NT2/D1 (cell line): ENCODE measurements at places on chromosomes 5 and 9.
A peak's percentile ranks its signal among the peaks of the same experiment; 100 is the strongest.

GRCh38 chr5:143760131-143760505 lies 51.8 kb upstream of the HMHB1 start:
- no peak for DNase-seq

DNA sequence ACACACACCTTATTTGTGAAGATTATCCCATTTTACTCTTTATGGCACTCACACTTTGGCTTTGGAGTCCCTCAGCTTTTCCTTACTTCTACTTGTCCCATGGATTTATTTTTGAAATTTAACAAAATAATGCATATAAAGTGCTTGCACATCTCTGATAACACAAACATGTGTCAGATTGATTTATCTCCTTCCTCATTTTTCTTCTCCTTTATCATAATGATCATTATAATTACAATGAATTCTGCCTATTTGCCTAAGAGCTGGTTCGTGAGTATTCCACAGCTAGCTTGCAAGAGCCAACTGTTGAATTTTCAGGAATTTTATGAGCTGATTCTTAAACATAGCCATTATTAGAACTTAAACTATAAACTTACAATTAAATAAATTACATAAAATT lies 347.7 kb downstream of the CHSY3 start:
- DNase-seq, result no peak

- no peak for DNase-seq
Measured at GRCh38 chr5:141715346-141715905, 33.4 kb upstream of the ARAP3 start.

- DNase-seq, result no peak
Measured at GRCh38 chr5:169763376-169764017, 126.4 kb downstream of the DOCK2 start.

- no peak for DNase-seq
Measured at GRCh38 chr9:121700165-121700831, 48.9 kb downstream of the DAB2IP start.

DNA sequence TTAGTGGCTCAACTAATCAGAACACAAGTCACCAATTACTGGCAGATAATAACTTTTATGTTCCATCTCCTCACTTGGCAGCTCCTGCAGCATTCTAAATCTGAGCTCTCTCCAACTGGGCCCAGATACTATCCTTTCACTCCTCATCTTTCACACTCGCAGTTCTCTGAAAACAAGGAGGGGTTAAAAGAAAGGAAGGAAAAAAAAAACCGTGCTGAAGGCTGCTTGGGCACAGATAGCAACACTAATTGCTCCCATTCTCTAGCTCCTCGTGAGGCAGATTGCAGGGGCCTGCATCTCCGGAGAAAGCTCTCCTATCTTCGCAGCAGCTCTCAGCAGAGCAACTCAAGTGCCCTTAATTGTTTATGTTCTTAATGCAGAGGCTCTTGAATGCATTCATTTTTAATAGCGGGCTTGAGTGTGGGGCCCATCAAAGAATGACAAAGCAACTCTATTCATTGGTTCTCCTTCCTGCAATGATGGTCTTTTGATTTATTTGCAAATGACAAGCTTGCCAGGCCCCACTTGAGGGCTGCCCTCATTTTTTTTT lies 23.9 kb downstream of the TLE1 start:
- peak; percentile 65 for DNase-seq

GRCh38 chr5:107422494-107422893 lies 248.2 kb downstream of the EFNA5 start:
- no peak for DNase-seq

DNA sequence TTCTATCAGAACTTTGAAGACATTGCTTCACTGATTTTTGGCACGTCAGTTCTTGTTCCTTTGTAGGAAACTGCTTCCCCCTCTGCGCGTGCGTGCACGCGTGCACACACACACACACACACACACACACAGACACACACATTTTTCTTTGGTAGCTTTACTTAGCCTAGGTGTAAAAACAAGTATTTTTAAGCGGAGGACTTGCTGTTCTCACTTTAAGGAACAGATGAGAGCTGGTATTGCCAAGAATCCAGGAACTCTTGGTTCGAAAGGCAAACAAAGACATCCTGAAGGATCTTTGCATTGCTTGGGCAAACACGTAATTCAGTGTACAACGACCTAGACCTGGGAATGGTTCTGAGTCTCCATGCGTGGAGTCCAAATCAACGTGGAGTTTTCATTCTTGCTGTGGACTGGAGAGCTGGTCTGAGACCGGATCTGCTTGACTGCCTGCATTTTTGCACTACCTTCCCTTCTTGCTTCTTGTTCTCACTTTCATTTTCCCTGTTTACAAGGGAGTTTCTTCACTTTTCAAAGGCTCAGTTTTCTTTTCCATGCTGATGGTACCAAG lies 8.2 kb downstream of the TMEM268 start:
- DNase-seq, result no peak
